ENCODE measurements at places on chromosomes 1 and 21.

- DNase-seq: no peak
These were observed 486.6 kb downstream of the KIF26B start for GRCh38 chr1:245641384-245641783.

GRCh38 chr1:245807306-245807705 lies 652.5 kb downstream of the KIF26B start:
- no peak for DNase-seq

GRCh38 chr1:70818401-70818800 lies 229.2 kb downstream of the PTGER3 start:
- no peak for DNase-seq

DNA sequence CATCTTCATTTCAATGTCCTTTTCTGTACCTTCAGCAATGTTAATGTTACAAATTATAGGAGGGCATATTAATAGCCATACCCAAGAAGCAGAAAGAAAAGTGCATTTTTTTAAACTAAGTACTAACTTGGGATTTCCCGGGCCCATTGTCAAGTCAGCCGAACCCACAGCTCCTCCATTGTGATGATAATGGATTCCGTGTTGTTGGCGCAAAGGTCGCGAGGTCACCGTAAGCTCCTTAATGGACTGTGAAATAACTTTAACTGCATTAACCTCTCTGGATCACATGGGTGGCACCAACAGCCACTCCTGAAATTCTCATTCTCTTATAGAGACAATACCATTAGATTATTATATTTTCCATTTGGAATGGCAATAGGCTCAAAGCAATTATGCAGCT lies 250.6 kb upstream of the RRP15 start:
- no peak for DNase-seq

DNA sequence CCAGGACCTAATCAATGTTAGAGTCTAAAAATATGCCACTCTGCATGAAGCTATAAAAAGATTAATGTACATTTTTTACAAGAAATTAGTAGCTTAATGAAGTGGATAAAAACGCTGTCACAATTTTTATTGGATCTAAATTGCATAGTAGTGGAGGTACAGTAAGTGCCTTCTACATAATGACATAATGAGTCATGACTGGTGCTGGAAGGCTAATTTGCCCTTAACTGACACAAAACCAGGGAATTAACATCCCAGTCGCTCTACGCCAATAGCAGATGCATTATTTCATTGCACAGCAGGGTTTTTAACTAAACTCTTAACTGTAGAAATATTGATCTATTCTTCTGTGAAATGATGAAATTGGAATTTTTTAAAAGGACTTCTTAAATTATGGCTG lies 33.3 kb downstream of the RRAGC start:
- DNase-seq: no peak

DNA sequence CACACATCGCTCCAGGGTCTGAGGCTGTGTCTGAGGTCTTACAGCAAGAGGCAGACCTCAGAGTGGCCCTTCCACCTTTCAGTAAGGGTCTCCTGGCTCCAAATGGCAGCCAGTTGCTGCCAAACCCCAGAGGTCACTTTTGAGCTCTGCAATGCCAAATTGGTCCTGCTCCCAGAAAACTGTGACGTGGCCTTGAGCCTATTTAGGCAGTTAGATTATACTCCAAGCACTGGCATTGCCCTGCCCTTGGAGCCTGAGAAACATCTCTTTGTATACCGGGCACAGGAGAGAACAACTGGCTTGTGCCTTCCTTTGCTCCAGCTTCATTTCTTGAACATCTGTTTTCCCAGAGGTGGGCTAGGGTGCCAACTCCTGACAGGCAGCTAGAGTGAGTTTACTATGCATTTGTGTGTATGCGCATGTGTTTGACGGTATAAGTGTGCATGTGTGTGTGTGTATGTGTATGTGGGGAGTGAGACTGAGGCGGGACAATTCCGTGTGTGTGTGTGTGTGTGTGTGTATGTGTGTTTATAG lies 134.5 kb downstream of the IER5 start:
- DNase-seq: no peak

DNA sequence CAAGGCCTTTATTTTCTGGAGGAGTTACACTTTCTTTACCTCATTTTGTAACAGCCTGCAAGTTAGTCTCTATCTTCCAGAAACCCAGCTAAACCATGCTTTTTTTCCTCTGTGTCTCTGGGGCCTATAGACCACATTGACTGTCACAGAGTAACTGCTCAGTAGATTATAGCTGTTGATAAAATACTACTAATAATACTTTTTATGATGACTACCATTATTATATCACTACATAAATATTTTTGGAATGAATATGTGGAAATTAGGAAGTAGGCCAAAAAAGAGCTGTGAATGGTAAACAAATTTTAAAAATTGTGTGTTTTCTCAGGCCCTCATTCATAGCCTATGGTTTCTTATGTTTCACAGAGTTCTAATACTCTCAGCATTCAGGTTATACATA lies 233.1 kb upstream of the USP24 start:
- no peak for DNase-seq

- DNase-seq: no peak
These were observed 55.1 kb downstream of the UBE2T start for GRCh38 chr1:202286622-202287097.

- DNase-seq: no peak
These were observed 3.9 kb upstream of the ATP1B1 start for GRCh38 chr1:169102567-169102966.

- DNase-seq: peak; percentile 6
These were observed 6.7 kb downstream of the ZNF648 start for GRCh38 chr1:182054698-182055326.

- no peak for DNase-seq
These were observed 78.9 kb downstream of the UBE2U start for GRCh38 chr1:64282351-64282750.

DNA sequence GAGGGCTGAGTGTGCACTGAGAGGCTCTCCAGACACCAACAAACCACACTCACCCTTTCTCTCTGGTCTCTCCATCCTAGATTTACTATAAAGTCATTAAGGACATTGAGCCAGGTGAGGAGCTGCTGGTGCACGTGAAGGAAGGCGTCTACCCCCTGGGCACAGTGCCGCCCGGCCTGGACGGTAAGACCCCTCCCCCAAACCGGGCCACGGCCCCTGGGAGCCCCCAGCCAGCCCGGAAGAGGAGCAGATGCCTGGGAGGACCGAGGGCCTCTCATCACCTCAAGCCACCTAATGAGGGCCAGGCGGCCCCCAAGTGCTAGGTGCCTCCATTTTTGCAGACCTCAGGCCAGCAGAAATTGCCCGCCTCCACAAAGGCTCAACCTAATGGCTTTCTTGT lies 58.1 kb upstream of the ARHGEF16 start:
- no peak for DNase-seq

DNA sequence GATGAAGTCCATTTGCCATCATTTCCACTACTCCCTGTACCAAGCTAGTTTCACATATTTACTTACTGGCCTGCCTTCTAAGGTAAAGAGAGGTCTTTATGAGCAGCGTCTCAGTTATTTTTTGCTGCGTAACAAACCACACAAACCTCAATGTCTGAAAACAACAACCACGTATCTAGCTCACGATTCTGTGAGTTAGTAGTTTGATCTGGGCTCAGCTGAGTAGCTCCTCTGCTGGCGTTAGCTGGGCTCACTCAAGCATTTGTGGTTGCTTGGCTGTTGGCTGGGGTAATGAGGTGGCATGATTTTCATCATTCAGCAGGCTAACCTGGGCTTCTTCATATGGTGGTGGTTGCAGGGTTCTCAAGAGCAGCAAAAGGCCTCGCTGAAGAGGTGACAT lies 225.4 kb downstream of the FOXD2 start:
- DNase-seq: no peak

GRCh38 chr1:76492752-76493430 lies 374.4 kb upstream of the ST6GALNAC5 start:
- no peak for DNase-seq

- no peak for DNase-seq
These were observed 392.3 kb upstream of the ADAMTS5 start for GRCh38 chr21:27359141-27359540.

DNA sequence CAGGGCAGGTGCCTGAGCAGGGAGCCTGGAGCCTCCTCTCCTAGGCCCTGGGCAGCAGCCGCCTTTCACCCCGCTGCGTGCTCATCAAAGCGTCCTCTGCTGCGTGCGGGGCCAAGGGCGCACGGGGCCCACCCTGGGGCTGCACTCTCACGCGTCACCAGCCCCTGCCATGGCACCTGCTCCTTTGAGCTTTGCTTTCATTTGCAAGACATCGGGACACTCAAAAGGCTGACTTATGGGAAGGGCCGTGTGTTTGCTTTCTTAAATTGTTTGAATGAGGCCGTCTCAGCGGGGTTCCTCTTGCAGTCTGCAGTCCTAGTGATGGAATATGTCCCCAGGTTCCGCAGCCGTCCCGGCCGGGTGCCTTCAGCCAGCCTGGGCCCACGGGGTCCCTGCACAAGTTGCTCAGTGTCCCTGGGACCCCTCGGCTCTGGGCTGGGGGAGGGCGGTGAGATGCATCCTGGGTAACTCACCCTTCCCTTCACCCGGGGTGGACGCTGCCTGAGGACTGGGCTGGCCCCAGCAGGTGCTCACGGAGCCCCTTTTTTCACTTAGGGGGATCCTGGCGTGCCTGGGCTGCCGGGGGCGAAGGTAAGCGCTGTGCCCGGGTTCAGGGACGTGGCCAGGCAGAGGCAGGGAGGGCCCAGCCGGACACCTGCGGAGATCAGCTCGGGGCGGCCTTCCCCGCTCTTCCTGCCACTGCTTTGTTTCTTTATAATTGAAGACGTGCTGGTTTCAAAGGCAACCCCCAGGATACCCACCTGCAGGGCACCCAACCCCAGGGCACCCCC lies 53.1 kb downstream of the SLC19A1 start:
- DNase-seq: no peak

DNA sequence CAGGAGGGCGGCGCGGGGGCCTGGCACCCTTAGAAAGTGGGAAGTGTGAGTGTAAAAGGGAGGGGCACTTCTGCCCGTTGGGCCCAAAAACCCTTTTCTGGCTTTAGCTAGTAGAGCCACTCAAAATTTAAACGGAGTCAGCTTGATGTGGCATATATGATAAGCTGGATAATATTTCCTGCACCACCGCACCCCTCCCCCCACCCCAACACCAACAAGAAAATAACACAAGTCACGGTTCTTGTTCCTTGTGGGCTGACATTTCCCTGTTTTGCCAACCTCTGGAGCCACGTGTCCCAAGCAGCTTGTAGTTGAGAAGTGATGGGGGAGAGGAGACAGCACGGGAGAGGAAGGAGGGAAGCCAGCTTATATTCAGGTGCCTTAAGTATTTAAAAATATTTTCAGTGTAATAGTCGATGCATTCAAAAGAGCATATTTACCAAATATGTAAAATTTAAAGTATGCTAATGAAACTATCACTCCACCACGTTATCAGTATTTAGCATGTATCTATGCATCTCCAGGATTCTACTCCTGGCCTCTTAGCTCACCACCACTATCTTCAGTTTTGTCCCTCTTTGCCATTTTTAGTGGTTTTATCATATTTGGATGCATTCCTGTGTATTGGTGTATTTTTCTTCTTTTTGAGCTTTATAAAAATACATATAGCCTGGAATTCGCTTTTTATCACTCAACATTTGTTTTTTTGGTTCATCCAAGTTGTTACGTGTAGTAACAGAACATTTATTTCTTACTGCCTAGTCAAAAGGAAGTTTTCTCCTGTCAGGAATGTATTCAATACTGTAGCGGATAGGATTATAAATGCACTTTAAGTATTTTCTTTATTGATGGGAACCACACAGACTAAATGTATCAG lies 773 bp upstream of the DDX59 start:
- DNase-seq: no peak

- DNase-seq: peak; percentile 72
These were observed 64.6 kb downstream of the SIK1 start for GRCh38 chr21:43362321-43362791.

DNA sequence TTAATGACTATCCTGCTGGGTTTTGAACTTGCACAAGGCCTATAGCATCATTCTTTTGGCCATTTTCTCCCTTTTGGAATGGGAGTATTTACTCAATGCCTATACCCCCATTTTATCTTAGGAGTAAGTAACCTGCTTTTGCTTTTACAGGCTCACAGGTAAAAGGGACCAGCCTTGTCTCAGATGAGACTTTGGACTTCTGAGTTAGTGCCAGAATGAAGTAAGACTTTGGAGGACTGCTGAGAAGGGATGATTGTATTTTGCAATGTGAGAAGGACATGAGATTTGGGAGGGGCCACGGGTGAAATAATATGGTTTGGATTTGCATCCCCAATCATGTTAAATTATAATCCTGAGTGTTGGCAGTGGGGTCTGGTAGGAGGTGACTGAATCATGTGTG lies 212.7 kb downstream of the FAF1 start:
- no peak for DNase-seq
